Caco-2 (cell line): ENCODE measurements at places on chromosomes 3 and 15.
A peak's percentile ranks its signal among the peaks of the same experiment; 100 is the strongest.

DNA sequence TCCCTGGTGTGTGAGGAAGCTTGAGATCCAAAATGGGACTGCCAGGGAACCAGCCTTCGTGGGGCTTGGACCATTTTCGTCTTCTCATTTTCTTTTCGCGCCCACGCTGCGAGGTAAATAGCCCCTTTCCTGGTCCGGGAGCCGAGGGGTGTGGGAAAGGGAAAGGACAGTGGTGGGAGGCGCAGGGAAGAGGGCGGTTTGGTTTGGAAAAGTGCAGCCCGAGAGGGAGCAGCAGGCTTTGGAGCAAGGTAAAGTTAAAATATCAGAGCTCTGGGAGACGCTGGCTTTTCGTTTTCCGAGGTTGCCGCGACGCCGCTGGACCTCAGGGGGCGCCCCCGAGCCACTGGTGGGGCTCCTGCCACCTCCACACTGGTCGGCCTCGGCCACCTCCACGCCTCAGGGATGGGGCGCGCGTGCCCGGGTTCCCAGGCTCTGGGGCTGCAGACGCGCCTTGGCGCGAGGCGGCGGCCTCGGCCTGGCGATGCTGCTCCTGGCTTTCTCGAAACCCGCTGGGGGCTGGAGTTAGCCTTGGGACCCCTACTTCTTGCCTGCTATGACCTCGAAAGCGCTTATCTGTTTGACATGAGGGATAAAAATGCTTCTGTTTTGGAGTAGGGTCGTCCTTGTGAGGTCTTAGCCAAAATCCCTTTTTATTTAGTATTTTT, 3.2 kb downstream of the PTPRG start:
- peak; percentile 28 for DNase-seq

DNA sequence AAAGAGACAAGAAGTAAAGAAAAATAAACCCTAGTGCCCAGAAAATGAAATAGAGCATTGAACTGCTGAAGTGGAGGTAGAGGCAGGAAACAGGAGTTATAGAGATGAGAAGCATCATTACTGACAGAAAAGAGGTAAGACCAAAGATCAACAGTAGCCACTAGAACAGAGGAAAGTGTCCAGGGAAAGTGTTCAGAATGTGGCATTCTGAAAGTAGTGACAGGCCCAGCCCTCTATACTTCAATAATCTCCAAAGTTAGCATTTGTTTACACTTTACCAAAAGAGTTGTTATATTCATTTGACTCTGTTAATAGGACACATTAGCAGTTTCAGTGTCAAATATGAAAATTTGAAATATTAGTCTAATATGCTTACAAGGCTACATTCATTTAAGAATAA, 727.1 kb upstream of the NECTIN3 start:
- no peak for DNase-seq

DNA sequence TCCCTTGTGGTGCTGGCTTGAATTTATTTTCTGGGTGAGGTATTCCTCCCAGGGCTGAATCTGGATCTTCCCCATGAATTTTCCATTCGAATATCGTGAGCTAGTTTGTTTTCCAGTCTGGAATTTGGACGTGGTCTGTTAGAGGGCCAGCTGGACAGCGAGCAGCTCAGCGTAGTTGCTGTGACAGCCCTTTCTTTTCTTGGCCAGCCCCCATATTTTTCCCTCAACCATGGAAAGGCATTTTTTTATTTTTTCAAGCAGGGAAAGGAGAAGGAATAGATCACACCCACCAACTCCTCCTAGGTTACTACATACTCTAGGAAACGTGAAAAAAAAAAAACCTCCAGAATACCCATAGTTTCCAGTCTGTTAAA, 152.0 kb downstream of the KLHL25 start:
- DNase-seq: no peak

GRCh38 chr15:90674476-90674875, 42.7 kb upstream of the BLM start:
- DNase-seq: no peak

DNA sequence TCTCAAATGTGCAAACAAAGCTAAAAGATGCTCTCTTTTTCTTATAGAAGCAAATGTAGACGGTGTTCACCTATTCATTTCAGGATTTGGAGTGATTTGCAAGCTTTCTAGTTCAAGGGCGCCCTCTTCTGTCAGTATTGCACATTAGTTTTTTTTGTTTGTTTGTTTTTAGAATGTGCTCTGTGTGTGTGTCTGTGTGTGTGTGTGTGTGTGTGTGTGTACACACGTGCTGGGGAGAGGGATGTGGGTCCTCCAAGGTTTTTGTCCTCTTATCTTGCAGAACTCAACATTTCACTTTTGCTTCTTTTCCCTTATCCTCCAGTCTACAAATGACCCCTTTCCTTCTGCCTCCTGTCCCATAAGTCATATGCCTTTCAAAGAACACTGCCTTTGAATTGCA, 23.5 kb downstream of the DNAH1 start:
- DNase-seq: peak; percentile 55

DNA sequence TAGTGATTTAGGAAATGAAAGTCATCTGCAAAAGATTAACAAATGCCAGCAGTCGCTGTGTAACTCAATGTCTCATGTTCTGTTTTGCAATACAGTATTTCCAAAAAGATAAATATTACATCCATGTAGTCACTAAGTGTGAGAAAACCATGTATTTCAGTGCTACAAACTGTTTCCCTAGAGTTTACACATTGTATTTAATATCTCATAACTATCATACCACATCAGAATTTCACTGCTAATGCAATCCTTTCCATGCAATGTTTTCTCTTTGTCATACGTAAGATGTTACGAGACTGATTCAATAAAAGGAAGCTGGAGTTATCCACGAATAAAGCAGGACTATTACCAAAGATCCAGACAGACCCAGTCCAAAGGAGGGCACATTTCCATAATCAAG, 269.4 kb downstream of the GBE1 start:
- no peak for DNase-seq

DNA sequence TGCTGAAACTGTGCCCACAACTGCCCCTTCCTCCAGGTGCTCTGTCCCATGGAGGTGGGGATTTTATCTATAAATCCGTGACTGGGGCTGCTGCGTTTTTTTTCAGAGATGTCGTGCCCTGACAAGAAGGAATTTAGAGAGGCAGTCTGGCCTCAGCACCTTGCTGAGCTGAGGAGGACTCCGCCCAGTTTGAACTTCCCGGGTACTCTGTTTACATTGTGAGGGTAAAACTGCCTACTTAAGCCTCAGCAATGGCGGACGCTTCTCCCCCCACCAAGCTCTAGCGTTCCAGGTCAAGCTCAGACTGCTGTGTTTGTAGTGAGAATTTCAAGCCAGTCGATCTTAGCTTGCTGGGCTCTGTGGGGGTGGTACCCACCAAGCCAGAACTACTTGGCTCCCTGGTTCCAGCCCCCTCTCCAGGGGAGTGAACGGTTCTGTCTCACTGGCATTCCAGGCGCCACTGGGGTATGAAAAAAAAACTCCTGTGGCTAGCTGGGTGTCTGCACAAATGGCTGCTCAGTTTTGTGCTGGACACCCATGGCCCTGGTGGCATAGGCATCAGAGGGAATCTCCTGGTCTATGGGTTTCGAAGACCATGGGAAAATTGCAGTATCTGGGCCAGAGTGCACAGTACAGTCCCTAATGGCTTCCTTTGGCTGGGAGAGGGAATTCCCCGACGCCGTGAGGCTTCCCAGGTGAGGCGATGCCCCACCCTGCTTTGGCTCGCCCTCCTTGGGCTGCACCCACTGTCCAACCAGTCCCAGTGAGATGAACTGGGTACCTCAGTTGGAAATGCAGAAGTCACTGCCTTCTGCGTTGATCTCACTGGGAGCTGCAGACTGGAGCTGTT, 68.5 kb upstream of the SGO1 start:
- DNase-seq: no peak

DNA sequence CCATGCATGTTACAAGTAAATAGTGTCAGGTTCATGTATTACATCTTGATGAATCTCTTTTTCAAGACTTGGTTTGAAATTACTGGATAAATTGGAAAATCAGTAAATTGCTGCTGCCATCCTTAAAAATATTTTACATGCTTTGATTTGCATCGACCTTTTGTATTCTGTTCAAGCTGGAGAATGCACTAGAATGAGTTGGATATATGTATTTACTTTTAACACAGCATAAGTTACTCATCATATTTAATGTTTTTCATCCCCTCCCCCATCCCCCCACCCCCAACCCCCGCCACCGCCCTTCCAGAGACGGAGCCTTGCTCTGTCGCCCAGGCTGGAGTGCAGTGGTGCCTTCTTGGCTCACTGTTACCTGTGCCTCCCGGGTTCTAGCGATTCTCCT, 16.8 kb downstream of the UBE2E1 start:
- DNase-seq: no peak
